Pulmonary artery endothelial cell (primary cell): ENCODE measurements at places on chromosomes 1 and 21. TPM values are rescaled to one million over a fixed set of nuclear protein-coding genes. Genes with fewer than 3 reads are reported as not detected.

PLPP3 gene
- total RNA-seq: 18.5 and 28.6 TPM in 2 replicates

- DNase-seq: no peak
These were observed 59.7 kb downstream of the ROR1 start for GRCh38 chr1:63833363-63834119.

DNALI1 gene
- total RNA-seq: 2.0 and 3.2 TPM in 2 replicates

DNA sequence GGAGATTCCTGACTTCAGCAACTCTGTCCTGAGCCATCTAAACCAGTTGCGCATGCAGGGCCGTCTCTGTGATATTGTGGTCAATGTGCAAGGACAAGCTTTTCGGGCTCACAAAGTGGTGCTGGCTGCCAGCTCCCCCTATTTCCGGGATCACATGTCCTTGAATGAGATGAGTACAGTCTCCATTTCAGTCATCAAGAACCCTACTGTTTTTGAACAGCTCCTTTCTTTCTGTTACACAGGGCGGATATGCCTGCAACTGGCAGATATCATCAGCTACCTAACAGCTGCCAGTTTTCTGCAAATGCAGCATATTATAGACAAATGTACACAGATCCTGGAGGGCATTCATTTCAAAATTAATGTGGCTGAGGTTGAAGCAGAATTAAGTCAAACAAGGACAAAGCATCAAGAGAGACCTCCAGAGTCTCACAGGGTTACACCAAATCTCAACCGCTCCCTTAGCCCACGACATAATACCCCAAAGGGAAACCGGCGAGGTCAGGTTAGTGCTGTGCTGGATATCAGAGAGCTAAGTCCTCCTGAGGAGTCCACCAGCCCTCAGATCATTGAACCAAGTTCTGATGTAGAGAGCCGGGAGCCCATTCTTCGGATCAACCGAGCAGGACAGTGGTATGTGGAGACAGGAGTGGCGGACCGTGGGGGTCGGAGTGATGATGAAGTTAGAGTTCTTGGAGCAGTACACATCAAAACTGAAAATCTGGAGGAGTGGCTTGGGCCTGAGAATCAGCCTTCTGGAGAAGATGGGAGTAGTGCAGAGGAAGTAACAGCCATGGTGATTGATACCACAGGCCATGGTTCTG, 2.3 kb downstream of the ZBTB37 start:
- DNase-seq: peak; percentile 51

GRCh38 chr1:230299191-230300006, 126.7 kb downstream of the PGBD5 start:
- no peak for DNase-seq

DNA sequence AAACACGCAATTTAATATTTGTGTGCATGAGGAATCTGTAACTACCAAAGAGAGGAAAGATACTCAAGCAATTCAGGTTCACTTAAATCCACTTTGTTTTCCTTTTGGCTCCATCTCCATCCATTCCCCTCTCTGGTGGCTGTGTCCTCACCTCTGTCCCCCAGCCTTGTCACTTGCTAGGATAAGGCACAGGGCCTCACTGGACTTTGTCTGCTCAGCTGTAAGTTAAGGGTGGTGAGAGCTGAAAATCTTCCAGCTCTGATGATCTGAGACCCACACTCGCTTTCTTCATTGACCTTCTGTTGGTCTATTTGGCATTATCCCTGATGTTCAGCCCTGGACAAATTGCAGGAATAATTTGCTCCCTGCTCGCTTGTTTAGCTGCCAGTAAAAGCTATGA, 56.5 kb downstream of the RHOU start:
- DNase-seq: no peak

CEPT1 gene
- total RNA-seq: 30.5 and 53.0 TPM in 2 replicates

- no peak for DNase-seq
These were observed 5.6 kb downstream of the LPAR3 start for GRCh38 chr1:84887261-84887934.

DNA sequence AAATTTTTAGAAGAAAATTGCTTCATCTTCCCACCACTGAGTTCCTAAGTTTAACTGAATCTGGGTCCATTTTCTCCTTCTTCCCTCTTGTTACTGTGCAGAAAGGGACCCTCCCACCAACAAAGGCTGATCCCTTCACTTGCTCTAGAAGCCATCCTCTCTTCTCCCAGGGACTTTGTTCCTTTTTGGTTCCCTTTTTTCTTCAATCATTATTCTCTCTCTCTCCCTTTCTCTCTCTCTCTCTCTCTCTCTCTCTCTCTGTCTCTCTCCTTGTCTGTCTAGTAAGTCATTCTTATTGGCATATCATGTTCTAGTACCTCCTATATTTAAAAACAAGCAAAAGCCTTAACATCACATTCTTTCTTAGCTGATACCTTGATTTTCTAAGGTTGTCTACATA, 31.7 kb upstream of the GADD45A start:
- DNase-seq: no peak

DNA sequence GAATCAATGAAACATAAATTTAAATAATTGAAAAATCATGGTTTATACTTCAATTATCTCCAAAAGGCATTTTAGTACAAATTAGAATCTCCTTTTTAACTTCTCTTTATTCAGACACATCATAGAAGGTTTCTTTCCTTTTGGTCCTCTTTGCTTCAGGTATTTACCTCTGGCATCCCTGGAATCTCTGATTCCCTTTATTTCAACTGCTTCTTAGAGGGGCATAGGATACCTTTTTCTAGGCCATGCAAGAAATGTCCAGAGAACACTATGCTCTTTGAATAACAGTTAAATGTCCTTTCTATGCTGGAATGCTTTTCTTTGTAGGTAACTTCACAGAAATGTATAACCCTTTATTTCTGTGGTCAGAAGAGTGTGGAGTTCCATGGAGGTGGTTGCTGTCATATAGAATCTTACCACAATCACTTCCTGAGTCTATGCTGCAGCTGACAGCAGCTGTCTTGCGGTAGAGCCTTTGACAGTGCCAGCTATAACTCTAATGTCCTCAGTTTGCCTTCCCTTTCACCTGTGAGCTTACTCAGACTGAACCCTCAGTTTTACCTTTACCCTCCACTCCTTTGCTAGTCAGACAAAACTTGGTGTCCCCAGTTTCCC, 8.6 kb downstream of the LAMC2 start:
- no peak for DNase-seq

RHD gene
- total RNA-seq: not detected in 2 replicates
